Fibroblast of skin of back (primary cell): ENCODE measurements at places on chromosomes 7 and 10.

DNA sequence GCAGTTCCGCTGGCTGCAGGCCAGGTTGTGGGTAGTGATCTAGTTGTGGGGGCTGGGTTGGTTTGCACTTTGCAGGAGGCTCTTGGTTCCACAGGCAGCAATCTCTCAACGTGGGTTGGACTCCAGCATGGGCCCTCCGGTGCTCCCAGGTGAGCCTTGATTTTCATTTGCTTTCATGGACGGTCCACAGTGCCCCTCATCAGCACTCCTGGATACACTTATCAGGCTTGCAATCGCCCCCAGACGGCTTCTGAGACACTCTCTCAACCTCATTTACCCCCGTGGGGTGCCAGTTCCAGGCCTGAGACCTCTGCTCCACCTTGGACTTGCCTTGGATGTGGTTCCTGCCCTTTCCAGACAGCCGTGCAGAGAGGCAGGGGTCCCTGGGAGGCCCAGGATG lies 31.3 kb upstream of the ZNF273 start:
- DNase-seq, result no peak

DNA sequence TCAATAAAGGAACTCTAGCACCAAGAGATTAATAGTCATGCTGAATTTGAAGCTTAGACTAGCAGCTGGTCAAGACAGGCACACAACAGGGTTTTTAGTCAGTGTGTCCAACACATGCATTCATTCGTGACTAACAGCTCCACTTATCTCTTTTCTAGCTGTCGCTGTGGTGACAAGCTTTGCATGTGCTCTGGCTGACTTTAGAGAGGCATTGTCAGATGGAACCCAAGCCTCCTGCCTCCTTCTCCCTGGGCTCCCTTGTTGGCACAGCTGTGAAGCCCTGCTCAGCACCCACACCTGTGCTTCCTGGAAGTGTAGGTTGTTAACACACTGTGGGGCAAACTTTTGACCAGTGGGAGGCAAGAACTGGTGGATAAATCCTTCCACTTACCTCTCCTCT lies 9.8 kb upstream of the AGK start:
- no peak for DNase-seq

DNA sequence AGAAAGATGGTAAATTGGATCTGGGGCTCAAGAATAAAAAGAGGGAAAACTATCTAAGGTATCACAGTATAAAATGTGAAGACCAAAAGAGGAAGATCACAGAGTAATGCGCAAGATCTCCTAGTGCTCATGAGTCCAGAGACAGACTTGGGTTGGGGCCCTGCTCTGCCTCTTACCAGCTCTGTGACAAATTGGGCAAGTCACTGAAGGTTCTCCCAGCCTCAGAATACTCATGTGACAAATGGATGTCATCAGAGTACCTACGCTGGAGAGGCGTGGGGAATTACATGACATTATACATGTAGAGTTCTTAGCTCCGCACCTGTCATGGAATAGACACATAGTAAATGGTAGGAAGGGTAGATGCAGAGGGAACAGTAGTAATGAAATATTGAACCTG lies 124.4 kb downstream of the DOCK4 start:
- DNase-seq, result no peak

DNA sequence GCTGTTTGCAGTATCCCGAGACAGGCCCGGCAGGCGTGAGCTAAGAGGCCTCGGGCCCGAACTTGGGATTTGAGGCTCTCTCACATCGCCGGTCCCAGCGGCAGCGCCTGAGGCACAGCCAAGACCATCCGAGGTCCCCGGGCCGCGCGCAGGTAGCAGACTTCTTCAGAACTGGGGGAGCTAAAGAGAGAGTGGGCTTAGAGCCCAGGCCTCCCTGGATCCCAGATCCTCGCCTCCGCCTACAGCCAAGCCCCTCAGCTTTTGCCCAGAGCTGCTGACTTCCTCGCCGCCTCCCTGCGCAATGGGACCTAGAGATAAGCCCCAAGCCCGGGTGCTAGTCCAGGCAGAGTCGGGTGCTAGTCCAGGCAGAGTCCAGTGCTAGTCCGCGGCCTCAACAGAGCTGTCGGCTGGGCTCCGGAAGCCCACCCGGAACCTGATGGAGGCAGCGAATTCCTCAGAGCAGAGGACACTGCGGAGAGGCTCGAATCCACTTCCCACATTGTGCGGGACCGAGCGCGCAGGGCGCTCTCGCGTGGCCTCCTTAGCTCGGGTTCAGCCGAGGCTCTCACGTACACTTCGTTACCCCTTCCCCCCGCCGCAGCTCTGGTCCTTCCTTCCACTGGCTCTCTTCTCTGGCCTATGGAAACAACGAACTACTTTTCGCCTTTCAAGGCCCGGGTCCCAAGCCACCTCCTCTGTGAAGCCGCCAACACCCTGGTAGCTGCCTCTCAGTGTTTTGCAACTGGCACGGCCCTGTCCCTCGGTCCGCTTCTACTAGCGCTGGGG lies 5.8 kb downstream of the LBX1 start:
- DNase-seq, result no peak

GRCh38 chr7:23471106-23471859 lies 992 bp upstream of the IGF2BP3 start:
- DNase-seq, result peak; percentile 85

- DNase-seq, result peak; percentile 16
Observed at GRCh38 chr10:100653957-100654781, 91.2 kb upstream of the PAX2 start.

DNA sequence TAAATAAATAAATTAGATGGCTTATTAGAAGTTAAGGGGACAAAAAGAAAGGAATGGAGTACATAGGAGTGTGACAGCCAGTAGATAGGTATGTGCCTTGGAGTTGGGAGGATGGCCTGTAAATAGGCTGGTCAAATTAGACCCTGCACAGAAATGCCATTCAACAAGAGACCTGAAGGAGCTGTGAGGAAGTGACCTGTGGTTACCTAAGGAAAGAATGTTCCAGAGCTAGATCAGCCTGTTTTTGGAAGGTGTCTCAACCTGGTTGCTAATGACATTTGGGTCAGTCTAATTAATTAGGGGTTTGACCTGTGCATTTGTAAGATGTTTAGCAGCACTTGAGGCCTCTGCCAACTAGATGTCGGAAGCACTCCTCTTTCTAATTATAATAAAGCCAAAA lies 315.3 kb upstream of the PLXDC2 start:
- no peak for DNase-seq

DNA sequence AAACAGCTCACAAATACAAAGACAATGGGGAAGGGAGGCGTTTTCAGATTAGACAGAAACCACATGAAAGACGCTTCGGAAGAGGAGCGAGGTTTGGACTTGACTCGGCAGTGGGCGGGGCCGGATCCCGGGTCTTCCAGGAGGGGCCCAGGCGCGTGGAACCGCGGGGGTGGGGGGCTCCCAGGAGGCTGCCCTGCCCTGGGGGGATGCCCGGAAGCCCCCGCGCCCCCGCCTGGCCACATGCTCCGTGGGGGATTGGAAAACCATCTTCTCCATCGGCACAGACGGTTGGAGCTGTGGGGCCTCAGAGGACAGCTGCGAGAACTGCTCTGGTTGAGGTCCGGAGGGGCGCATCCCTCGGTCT lies 186.0 kb upstream of the SHH start:
- no peak for DNase-seq

- peak; percentile 2 for DNase-seq
Observed at GRCh38 chr7:64630496-64630895, 35.4 kb upstream of the ZNF107 start.

- DNase-seq, result peak; percentile 71
Observed at GRCh38 chr10:101091546-101092290, 29.9 kb downstream of the KAZALD1 start.

DNA sequence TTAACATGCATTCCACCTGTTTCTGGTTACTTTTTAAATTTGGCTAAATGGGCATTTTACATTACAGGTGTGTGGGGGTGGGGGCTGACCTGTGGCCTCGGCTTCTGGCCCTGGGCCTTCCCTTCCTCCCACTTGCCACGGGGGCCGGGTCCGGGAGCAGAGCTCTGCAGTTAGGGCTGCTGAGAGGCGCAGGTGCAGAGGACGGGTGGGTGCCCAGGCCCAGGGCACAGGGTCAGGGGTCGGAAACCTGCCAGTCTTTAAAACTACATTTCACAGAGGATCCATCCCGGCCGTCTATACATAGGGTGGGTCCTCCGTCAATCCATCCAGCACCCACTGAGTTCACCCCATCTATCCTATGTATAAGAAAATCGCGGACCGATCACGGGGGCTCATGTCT lies 106.5 kb upstream of the INSIG1 start:
- no peak for DNase-seq

DNA sequence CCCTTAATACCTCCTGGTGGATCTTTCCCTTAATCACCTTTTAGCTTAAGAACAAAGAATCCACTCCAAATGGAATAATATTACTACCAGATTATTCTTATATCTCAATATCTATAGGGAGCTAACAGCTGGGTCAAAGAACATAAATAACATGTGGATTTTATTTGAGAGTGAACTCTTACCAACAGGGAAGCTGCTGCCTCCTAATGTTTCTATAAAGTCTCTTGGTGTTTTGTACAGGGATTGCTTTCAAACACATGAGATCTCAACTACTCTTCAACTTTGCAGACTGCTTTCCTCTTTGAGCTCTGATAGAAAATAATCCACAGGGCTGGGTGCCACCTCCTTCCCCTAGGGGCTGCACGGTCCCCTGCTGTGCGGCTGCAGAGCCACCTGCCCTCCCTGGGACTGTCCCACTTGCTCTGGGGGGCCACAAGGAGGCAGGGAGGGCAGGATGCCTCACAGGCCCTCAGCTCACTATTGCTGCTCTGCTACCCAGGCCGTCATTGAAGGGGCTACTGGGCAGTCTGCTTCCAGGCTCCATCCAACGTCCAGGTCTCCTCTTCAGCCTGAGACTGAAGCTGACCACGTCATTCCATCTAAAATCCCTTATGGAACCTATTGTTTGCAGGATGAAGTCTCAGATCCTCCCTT lies 191.2 kb downstream of the CXCL12 start:
- no peak for DNase-seq

DNA sequence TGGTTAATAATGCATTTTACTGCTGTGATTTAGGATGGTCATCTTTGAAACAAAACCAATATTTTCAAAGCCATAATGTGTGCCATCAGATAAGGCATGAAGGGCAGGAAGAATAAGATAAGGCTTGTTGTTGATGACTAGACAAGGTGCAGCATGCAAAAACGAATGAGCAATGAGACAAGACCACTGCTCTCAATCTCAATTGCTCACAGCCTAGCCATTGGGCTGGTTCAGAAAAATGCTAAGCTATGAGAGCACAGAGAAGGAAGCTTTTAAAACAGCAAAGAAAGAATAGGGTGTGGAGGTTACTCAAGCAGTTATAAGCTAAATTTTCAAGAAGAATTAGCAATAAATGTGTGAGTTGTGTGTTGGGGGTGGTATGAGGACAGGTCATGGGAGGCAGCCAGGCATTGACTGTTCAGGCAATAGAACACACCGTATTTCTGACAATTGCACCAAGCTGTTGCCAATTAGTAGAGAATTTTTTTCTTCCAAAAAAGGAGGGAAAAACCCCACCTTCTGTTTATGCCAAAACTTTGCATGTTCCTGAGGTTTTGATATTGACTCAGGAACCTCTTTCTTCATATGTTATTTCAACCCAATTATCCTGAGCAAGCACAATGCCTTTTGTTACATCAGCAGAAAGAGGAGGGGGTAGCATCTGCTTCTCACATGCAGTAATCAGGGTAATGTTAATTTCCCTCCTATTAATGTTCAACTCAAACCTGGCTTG lies 276.5 kb downstream of the HDAC9 start:
- DNase-seq, result no peak

GRCh38 chr10:28365840-28366239 lies 63.0 kb upstream of the MPP7 start:
- DNase-seq, result no peak

DNA sequence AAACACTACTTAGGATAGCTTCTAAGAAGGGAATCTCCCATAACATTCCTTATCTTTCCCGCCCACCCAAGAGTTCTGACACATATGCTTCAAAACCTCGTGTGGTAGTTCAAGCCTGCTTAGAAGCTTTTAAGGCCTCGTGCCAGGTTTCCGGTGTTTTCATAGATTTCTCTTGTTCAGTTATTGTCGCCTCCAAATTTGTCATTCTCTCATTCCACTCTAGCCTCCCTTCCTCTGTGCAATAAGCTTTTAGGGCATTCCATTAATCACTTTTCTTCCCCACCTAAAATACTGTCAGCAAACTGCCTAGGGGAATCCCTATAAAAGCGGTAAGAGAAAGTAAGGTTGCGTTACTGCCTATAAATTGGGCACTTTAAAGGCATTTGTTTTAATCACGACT lies 718 bp upstream of the BPGM start:
- peak; percentile 62 for DNase-seq

GRCh38 chr7:122035876-122036275 lies 108.2 kb downstream of the AASS start:
- DNase-seq, result no peak

DNA sequence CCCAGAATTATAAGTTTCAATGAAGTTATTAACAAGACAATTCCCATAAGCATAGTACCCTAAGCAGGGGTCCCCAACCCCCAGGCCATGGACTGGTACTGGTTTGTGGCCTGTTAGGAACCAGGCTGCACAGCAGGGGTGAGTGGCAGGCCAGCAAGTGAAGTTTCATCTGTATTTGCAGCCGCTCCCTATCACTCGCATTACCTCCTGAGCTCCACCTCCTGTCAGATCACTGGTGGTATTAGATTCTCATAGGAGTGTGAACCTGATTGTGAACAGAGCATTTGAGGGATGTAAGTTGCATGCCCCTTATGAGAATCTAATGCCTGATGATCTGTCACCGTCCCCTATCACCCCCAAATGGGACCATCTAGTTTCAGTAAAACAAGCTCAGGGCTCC lies 36.0 kb upstream of the KIAA1217 start:
- no peak for DNase-seq

- no peak for DNase-seq
Observed at GRCh38 chr7:123096976-123097375, 101.5 kb upstream of the TAS2R16 start.

DNA sequence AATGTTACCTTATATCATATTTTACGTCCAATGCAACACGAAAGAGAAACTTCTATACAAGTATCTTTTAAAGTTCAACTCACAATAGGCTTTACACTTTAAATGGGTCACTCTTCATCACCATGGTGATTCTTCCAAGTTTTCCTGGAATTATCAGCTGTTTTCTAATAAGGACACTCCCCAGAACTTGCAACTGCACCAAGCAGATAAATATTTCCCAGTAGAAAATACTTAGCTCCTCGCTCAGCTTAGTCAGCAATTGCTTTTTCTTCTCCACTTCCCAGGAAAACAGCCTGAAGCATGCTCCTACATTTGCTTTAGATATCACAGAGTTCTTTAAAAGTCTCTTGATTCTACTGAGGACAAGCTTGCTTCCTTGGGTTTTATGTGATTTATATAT lies 25.7 kb upstream of the ADD3 start:
- no peak for DNase-seq

DNA sequence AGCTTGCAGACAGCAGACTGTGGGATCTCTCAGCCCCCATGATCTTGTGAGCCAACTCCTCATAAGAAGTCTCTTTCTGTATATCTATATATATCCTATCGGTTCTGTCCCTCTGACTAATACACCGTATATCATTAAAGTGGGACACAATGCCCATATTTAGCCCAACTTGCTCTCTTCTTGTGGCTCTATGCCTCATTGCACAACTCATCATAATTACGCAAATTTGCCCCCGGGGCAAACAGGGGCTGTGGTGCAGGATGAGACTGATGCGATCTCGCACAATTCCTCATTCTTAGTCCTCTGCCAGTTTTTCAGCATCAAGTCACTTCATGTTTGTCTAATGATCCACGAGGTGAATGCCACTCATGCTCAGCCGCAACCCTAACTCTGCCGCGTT lies 183.2 kb downstream of the PRPF18 start:
- DNase-seq, result peak; percentile 67

GRCh38 chr7:106462914-106463482 lies 178.2 kb upstream of the NAMPT start:
- DNase-seq, result no peak
